ENCODE measurements at places on chromosomes 6 and 20.

DNA sequence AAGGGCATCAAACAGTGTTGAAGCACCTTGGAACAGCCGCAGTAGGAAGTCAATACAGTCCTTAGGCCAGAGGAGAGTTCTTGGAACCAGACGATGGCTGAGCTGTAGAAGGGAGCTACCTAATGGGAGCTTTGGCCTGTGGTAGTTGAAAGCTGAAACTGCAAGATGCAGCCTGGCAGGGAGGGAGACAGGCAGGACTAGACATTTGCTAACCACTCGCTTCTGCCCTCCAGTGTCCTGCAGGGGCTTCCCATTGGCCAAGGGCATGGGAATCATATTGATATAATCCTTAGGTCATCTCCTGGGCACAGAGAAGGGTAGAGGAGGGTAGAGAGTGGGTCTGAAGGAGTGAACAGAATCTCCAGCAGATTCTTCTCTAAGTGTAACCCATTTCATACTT lies 60.4 kb downstream of the TPD52L1 start:
- DNase-seq: no peak

DNA sequence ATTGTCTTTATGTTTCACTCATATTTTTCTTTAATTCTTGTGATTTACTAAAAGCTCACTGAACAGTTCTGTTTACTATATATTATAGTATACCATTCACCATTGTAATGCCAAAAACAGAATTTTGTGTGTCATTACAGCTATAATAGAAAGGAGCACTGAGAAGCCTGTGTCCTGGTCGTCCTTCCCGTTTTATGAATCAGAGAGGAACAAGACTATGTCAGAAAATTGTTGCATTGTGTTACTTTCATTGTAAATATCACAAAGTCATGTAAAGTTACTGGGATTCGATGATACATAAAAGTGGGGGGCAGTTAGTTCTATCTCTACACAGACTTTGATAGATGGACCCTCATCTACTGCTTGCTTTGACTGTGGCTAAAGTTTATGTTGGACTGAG lies 145.1 kb downstream of the QKI start:
- no peak for DNase-seq

DNA sequence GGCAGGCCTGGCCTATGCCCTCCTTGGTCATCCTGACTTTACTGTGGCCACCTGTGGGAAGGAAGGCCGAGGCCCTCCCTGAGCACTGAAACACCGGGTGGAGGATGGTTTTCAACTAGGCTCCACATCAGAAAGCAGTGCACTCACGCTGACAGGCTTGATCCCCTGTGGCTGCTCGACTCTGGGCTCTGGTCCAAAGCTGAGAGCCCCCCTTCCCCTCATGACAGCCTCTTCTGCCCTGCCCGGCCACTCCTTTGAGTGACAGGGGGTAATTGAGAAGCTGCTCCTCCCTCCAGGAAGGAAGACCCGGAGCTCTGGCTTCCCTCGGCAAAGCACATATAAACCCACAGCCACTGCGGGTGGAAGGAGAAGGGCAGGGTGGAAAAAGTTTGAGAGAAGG lies 43.6 kb downstream of the MUC22 start:
- no peak for DNase-seq

DNA sequence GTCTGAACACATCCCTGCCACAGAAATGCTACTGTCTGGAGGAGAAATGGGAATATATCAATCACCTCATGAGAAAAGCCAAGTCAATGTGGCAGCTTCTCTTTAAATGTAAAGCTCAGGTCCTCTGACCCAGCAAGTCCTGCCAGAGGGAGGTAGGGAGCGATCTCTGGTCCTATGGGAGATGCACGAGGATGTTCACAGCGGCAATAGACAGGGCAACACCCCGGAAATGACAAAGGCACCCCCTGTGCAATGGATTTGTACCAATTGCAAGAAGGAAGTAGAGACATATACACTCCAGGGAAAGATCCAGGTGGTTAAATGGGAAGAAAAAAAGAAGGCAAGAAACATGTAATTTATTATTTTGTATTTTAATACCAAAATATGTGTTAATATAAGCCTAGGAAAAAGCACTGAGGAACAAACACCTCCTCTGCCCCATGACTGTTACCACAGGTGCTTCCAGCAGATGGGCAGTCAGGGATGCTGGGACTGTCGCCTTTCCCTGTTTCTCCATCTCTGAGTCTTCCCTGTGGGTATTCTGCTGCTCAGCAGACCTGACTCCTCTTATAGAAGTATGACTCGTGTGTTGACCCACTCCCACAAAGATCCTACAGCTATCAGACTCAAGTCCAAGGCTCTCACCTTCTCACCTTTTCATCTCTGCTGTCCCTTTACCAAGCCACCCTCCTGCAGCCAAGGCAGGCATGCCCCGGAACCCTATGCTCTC lies 20.8 kb downstream of the ATP9A start:
- DNase-seq: no peak

- no peak for DNase-seq
Measured at GRCh38 chr6:81634155-81634880, 118.2 kb downstream of the TENT5A start.

- peak; percentile 61 for DNase-seq
Measured at GRCh38 chr6:77326029-77326428, 137.3 kb downstream of the HTR1B start.

DNA sequence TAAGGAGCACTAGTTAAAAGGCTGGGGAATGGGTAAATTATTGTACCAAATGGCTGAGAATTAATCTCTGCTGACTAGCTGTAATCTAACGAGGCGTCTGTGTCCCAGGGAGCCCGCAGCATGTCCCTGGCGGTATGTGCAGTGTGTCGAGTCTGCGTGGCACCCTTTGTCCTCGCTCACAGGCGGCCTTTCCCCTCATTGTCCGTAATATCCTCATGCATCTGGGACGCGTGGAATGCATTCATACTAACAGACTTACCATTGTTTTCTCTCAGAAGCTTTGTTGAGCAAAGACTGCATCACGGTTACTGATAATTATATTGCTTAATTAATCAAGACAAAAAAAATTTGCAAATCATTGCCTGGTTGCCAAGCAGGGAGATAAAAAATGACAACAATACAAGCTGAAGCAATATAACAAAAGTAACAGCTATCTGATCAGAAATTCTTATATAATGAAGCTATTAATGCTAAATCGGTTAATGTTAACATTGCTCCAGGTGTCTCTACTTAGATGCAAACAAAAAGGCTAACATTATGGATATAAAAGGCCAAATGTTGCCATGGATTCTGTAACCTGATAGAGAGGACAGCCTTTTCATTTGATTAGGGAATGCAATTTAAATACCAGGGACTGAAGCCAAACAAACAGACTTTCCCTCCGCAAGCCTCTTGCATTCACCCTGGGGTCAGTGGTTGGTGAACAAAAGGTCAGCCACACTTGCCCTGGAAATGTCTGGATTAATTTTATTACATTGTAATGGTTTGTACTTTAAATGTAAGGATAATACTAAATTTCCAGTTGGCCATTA lies 124.8 kb downstream of the INSM1 start:
- DNase-seq: no peak

GRCh38 chr6:4964675-4965561 lies 38.9 kb downstream of the RPP40 start:
- no peak for DNase-seq

DNA sequence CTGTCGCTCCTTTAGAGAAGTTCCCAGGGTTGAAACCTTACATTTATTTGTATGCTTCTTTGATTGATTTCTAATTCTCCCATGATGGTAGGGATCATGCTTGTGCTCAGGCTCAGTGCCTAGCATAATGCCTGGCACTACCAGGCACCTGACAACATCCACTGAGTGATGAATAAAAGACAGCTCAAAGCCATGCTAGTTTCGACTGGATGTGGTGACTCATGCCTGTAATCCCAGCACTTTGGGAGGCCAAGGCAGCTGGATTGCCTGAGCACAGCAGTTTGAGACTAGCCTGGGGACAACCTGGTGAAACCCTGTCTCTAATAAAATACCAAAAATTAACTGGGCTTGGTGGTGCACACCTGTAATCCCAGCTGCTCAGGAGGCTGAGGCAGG lies 11.6 kb upstream of the CD164 start:
- no peak for DNase-seq

DNA sequence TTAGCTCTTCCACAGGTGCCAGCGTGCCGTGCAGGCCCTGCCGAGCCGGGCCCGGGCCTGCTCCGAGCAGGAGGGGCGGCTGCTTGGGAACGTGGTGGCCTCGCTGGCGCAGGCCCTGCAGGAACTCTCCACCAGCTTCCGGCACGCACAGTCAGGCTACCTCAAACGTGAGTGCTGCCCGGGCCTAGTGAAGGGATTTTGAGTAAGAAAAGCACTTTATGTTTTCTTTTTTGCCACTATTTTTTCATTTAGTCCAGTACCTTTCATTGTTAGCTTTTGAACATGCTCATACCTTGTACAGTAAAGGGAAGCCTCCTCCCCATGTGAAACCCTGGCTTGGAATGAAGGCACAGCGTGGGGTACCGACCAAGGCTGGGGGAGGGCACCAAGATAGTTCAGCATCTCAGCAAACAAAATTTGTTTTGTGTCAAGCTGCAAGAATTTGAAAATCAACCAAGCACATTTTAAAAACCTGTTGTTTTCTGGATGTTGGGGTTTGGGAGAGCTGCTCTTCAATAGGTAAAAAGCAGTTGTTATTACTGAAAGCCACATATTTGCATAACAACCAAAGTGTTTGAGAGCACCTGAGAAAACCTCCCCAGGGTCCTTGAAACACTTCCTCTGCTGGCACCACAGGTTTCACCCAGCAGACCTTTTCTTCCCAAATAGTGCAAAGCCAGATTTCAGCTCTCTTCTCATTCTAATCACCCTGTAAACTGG lies 18.4 kb downstream of the STX16 start:
- no peak for DNase-seq

- no peak for DNase-seq
Measured at GRCh38 chr6:13406781-13407180, 78.4 kb upstream of the TBC1D7 start.
